ENCODE measurements at places on chromosomes 2 and 18.

- DNase-seq = no peak
Observed at GRCh38 chr18:51195451-51196117, 1.9 kb downstream of the MEX3C start.

- no peak for DNase-seq
Observed at GRCh38 chr2:8580316-8581233, 101.3 kb upstream of the ID2 start.

- DNase-seq = no peak
Observed at GRCh38 chr2:166229678-166230023, 101.8 kb upstream of the SCN1A start.

GRCh38 chr2:215364157-215365155, 52.6 kb downstream of the ATIC start:
- no peak for DNase-seq

- no peak for DNase-seq
Observed at GRCh38 chr2:203853271-203853670, 14.3 kb upstream of the CTLA4 start.

GRCh38 chr2:230872968-230873660, 8.4 kb downstream of the ITM2C start:
- no peak for DNase-seq

GRCh38 chr2:239240414-239240881, 160.4 kb downstream of the HDAC4 start:
- DNase-seq = no peak

DNA sequence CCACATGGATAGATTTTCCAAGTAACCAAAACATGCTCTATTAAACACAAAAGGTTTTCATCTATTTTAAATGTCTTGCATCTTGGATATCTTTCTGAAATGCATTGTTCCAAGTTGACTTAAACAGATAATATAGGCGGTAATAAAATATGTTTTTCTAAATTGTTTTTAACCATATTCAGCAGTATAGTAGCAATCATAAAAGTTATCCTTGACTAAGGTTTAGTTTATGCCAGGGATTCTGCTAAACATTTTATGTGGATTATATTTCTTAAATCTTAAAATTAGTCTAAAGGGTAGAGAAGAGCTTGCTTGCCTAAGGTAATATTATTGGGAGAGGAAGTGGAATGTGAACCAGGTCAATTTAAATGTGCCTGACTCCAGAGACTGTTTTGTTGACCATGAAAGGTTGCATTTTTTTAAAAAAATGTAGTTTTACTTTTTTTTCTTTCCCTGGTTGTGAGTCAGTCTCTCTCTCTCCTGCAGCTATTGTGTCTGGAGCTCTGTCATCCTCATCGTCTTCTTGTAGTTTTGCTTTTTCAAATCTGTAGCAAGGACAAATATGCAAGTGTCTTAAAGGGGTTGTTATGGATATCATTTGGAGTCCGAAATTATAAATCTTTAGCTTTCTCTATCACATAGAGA, 309.1 kb upstream of the COL3A1 start:
- no peak for DNase-seq

DNA sequence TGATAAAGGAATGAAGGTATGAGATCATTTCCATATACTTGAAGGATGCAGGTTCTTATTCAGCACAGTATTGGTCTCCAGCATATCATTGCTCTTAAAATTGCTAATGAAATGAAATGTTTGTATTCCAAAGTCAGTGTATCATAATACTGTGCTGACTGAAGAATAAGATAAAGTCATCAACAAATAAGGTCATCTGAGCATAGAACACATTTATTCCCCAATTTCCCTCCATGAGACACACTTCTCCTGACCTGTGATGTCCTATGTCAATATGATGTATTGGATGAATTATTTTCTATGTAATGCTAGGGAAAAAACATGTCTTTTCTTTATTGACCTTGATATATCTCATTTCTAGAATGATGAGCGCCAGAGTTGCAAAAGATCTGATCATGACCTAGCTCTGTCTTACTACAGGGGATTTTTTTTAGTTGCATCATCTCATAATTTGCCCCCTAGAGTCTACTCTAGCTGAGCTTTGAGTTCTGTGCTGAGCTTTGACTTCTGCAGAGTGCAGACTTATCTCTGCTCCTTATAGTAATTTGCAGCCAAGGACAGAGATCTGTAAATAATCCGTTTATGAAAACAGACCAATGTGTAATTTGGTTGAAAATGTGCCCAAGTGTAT, 859.8 kb downstream of the TRIB2 start:
- DNase-seq = no peak

DNA sequence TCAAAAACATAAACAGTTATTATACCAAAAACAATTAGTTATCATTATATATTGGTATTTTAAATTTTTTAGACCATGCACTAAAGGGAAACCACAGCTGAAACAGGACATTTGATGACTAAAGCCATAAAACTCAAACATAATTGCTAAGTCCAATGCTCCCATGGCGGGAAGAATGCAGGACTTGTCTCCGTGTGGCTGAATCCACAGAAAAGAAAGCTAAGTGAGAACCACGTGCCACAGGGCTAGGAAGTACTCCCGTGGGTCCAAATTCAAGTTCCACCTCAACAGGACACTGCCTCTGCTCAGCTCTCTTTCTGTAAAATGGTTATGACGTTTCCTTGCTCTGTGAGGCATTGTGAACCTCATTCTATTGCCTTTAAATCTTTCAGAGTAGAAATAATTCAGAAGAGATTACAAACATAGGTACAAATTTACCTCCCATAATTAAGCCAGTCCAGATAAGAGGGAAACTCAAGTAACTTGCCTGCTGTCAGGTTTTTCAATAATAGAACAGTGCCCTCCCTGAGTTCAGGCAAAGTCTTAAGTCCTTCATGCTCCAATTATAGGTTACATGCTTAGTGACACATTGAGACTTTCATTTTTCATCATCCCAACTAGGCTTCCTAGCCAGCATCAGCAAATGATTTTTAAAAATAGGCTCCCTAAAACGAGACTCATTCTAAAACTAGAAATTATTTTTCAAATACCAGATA, 36.7 kb downstream of the FTCDNL1 start:
- no peak for DNase-seq

DNA sequence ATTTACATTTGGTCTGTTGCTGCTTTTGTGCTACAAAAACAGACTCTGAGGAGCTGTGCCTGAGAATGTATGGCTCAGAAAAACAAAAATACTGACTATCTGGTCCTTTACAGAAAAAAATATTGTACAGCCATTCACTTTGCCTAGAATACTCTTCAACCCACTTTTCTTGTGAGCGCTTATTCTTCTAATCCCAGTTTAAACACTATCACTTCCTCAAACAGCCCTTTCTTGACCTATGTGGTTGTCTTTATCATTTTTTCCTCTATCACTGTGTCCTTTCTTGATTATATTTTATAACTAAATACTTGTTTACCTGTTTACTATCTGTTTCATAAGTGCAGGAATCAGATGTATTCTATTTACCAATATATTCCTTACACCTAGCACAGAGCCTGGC, 33.5 kb downstream of the CUL3 start:
- no peak for DNase-seq

- DNase-seq = no peak
Observed at GRCh38 chr2:39383146-39383545, 53.9 kb downstream of the MAP4K3 start.

DNA sequence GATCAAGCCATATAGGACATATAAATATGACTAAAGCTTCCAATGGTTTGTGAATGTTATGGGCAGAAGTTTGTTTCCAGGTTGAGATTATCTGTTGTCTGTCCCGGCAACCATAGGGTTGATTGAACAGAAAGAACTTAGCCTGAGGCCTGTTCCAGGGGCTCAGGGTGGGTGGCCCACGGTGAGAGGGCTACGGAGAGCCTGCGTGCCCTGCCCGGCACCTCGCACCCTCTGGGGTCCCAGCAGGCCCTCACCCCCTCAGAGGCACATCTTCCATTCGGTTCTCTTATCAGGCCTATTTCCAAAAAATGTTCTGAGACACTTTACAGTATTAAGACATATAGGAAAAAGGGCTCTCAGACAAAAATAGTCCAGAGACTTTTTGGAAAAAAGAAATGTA, 40.4 kb upstream of the LDLRAD4 start:
- DNase-seq = no peak

- DNase-seq = no peak
Observed at GRCh38 chr18:35267809-35268208, 22.2 kb downstream of the ZSCAN30 start.

DNA sequence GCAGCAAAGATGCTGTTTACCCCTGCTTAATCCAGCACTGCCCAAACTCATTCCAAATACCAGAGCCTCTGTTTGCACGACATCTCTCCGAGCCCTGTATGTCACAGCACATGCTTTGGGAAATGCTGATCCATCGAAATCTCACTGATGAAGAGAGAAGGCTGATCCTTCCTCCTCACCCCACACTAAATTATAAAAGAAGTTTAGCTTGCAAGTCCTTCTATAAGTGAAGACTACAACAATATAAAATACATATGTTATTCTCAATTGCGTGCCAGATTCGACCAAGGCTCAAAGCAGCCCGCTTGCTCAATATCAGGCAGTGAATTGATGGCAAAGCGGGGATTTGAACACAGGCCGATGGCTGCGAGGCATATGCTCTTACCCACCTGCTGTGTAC, 30.7 kb upstream of the SLC35F6 start:
- no peak for DNase-seq

GRCh38 chr2:159375241-159375640, 88.7 kb upstream of the WDSUB1 start:
- DNase-seq = no peak

GRCh38 chr18:9025091-9025838, 77.2 kb upstream of the NDUFV2 start:
- no peak for DNase-seq

GRCh38 chr18:42548493-42548892, 567.0 kb downstream of the RIT2 start:
- no peak for DNase-seq

GRCh38 chr2:157838442-157839161, 37.5 kb downstream of the ACVR1 start:
- no peak for DNase-seq

GRCh38 chr18:48502906-48503305, 35.9 kb upstream of the CTIF start:
- DNase-seq = no peak

- DNase-seq = no peak
Observed at GRCh38 chr18:12532661-12533060, 124.9 kb downstream of the PRELID3A start.

DNA sequence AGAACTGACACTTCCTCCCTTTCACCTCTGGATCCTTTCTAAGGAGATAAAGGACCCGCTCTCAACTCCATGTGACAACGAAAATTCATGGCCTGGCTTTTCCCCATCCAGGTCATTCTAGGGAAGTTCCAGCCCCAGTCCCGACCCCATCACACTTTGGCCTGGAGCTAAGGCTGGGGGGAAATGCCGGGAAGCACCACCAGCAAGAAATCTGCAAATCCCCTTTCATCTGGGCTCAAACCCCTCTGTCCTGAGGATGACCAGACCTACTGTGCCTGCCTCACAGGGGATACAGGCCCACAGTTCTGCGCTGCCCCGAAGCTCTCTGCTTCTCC, 1.3 kb downstream of the SIX2 start:
- no peak for DNase-seq

GRCh38 chr2:37711308-37711731, 39.9 kb upstream of the CDC42EP3 start:
- DNase-seq = no peak

DNA sequence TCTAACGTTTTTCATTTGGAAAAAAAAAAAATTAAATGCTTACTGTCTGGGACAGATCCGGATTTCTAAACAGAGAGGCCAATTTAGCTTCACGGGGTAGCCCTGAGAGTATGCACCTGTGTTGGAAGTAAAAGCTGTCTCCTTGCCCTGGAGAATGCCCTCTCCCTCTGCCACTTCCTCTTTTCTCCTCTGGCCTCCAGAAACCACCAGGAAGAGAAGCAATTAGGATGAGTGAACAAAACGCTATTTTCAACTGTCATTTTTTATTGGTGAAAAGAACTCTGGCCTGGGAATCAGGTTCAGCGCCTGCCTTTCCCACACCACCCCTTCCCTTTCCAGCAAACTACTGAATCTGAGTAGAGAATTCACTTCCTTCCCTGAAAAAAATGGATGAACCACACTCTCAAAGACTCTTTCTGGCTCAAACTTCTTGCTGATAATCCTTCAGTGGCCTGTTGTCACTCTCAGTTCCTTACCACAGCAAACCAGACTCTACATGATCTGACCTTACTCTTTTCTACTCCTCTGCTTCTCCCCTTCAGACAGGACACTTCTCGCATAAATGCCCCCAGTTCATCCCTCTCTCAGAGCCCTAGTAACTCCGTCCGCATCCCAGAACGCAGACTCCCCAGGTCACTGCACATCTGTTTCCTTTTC, 29.8 kb downstream of the KLF7 start:
- no peak for DNase-seq

- no peak for DNase-seq
Observed at GRCh38 chr2:207137596-207138337, 28.0 kb downstream of the KLF7 start.

- DNase-seq = no peak
Observed at GRCh38 chr18:25230658-25231326, 121.2 kb downstream of the ZNF521 start.

DNA sequence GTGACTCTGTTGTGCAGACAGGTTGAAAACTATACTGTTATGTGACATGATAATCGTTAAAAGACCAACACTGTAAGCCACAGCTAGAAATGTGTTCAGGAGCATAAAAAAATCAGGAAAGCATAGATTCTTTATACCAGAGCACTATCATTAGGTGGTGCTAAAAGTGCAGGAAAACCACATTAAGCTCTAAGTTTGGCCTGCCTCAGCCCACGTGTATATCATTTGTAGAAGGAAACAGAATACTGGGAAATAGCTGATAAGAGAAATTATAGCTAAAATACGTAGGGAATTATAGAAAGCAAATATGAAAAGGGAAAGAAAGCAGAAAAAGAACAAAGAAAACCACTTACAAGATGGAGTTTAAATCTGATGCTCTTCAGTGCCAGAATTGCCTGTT, 26.5 kb upstream of the C2orf74 start:
- DNase-seq = no peak

DNA sequence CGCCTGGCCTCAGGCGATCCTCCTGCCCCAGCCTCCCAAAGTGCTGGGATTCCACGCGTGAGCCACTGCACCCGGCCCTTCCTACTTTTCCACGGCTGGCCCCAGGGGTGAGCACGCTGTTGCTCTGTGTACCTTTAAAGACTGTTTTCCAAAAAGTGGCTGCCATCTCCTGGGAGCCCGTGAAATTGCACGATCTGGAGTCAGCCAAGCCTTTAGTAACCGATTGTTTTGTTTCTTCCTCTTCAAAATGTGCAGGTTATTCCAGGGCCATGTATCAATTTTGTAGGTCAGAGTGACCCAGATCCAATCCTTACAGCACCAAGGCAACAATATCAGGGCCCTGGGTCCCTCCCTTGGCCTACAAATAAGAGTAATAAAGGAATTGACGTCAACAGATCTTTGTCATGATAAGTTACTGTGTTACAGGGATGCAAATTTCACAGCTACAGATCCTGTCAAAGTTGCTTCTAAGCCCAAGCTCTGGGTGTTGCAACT, 135.6 kb upstream of the ZNF236 start:
- no peak for DNase-seq

- DNase-seq = no peak
Observed at GRCh38 chr18:13390196-13390595, 171.6 kb downstream of the LDLRAD4 start.

Measured in activated CD4-positive, alpha-beta T cell treated with anti-CD3 and anti-CD28 coated beads, Interleukin-2, amount 50 U/mL, for 24 hours (primary cell).